ENCODE measurements at places on chromosomes 16 and 17. TPM values are rescaled to one million over a fixed set of nuclear protein-coding genes. Genes with fewer than 3 reads are reported as not detected.

Gene TM4SF5
- not detected for total RNA-seq

Gene SHCBP1
- total RNA-seq = 1.8 TPM

Gene TNP2
- total RNA-seq = not detected

Gene ITGAX
- not detected for total RNA-seq

Gene OTOA
- 0.09 TPM for total RNA-seq
